ENCODE measurements at places on chromosomes 4 and X. TPM values are rescaled to one million over a fixed set of nuclear protein-coding genes. Genes with fewer than 3 reads are reported as not detected.

GRCh38 chrX:989959-990510, 222.4 kb downstream of the CRLF2 start:
- ATAC-seq: peak; percentile 96

GRCh38 chr4:37805091-37805490, 21.4 kb upstream of the PGM2 start:
- ATAC-seq: no peak

GRCh38 chr4:29259556-29259955, 1460.6 kb upstream of the PCDH7 start:
- ATAC-seq: no peak

DNA sequence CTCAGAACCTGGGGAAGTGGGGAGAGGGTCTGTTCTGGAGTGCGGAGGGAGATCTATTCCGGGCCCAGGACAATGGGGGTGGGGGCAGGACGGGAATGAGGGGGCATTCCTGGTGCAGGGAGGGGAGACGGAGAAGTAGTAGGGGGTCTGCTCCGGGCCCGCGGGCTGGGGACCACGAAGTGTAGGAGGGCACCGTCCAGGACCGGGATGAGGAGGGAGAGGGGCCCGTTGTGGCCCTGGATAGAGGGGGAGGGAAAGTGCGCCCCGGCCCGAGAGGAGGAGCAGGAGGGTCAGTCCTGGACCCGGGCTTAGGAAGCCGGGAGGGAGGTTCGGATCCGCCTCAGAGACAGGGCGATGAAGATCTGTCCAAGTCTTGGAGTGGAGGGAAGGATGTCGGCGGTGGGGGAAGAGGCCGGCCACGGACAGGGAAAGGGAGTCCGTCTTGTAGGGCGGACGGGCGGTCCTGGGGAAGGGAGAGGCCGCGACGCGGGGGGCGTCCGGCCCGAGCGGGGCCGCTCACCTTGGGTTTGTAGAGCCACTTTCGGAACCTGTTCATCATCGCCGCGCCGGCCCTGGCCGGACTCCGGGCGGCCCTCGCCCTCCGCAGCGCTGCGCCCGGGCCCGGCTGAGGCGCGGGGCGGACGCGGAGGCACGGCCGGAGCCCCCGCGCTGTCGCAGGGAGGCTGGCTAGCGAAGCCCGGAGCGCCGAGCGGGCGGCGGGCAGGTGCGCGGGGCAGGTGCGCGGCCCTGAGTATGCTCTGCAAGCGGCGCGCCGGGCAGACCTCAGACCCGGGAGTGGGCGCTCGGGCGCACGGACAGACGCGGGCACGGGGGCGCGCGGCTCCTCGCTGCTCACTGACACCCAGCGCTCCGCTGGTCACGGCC, at the start of gene ZFYVE28:
TSS of gene ZFYVE28 (minus strand) at position 881 of the 885 bp plus-strand sequence. CDS start at position 559, 322 bp downstream.
- ATAC-seq: peak; percentile 14

CSAG3 gene
- not detected for total RNA-seq

FGA gene
- total RNA-seq: not detected
